ENCODE measurements at places on chromosomes 4 and X. TPM values are rescaled to one million over a fixed set of nuclear protein-coding genes. Genes with fewer than 3 reads are reported as not detected.

DNA sequence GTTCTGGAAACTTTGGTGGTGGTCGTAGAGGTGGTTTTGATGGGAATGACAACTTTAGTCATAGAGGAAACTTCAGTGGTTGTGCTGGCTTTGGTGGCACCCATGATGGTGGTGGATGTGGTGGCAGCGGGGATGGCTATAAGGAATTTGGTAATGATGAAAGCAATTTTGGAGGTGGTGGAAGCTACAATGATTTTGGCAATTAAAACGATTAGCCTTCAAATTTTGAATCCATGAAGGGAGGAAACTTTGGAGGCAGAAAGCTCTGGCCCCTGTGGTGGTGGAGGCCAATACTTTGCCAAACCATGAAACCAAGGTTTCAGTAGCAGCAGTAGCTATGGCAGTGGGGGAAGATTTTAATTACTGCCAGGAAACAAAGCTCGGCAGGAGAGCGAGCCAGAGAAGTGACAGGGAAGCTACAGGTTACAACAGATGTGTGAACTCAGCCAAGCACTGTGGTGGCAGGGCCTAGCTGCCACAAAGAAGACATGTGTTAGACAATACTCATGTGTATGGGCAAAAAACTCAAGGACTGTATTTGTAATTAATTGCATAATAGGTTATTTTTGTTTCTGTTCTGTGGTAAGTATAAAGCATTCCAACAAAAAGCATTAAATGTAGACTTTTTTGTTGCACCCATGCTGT, 23.2 kb upstream of the SOD3 start:
- no peak for DNase-seq

DNA sequence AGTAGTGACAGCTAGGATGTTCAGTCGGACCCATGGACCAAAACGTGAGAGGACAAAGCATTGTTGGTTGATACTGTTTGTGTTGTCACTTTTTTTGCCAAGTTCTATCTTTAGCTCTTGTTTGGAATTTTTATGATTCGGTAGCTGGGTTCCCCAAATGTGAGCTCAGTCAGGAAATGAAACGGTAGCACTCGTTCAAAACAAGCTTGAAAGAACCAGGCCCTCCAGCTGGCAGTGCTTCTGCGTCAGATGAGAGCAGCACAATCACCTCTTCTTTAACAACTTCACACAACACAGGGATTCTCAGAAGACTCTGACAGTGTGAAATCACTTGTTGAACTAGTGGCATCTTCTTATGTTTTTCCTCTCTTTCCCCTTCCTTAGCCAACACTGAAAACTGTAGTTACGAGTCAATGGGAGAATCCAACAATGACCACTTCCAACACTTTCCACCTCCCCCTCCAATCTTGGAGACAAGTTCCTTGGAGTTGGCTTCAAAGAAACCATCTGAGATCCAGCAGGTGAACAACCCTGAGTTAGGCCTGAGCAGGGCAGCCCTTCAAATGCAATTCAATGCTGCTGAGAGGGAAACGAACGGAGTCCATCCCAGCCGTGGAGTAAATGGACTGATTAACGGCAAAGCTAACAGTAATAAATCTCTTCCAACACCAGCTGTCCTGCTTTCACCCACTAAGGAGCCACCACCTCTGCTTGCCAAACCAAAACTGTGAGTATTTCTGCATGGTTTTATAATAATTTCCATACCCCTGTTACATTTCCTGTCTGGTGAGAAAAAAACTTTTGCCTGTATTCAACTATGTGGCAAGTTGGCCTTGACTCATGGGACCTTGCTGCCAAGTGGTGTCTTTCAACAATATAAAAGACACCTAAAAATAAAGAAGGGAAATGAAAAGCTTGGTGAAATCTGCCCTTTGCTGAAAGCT, 214.6 kb downstream of the PALLD start:
- DNase-seq, result no peak

DNA sequence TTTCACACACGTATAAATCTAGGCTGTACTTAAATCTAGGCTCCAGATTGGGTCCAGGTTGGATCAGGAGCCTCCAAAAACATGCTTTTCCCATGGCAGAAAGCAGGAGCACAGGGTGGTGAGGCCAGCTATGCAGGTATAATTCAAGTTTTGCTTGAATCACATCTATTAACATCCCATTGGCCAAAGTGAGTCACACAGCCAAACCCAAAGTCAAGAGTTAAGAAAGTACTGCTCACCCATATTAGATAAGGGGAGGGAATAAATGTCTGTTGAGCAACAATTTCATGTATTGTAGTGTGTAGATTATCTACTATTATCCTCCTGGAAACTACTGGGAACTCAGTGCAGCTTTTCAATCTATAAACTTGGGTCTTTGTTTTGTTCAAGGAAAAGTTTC, 12.8 kb downstream of the SUPT20HL2 start:
- DNase-seq, result no peak

Gene GPRASP3
- 9.5 TPM for total RNA-seq

DNA sequence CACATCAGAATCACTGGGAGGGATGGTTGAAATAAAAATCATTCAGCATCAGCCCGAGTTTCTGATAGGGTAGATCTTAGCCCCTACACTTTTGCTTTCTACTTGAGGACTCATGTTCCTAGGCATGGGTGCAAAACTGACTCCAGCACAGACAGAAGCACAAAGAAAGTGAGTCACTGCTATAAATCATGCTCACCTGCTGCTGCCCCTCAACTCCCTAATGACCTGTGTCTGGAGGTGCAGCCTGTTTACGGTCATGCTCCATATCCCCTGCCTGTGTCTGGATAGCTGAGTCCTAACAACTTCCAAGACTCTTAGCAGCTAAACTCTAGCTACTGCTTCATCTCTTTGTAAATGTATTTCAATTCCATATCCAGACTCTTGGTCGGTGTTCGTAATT, 57.8 kb downstream of the ADGRA3 start:
- peak; percentile 83 for DNase-seq

Data from kidney epithelial cell (primary cell).